ENCODE measurements at places on chromosomes 12 and 14. TPM values are rescaled to one million over a fixed set of nuclear protein-coding genes. Genes with fewer than 3 reads are reported as not detected.

GRCh38 chr12:49037111-49037946 lies 18.8 kb upstream of the PRKAG1 start:
- no peak for DNase-seq

DNA sequence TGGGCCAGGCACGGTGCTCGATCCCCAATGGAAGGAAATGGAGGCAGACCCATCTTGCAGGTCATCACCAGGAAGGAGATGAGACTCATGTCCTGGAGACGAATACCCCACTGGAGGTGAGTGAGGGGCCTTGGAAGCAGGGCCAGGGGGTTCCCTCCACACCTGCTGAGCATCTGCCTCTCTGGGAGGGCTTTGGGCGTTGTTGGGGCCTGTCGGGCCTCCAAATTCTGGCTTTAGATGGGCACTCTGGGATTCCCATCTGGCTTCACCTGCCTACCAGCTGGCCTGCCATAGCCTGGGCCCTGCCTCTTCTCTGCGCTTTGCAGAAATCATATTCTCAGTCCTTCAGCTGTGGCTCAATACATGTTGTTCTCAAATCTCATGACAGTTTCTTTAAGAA lies 13.9 kb downstream of the RTL1 start:
- DNase-seq: no peak

DNA sequence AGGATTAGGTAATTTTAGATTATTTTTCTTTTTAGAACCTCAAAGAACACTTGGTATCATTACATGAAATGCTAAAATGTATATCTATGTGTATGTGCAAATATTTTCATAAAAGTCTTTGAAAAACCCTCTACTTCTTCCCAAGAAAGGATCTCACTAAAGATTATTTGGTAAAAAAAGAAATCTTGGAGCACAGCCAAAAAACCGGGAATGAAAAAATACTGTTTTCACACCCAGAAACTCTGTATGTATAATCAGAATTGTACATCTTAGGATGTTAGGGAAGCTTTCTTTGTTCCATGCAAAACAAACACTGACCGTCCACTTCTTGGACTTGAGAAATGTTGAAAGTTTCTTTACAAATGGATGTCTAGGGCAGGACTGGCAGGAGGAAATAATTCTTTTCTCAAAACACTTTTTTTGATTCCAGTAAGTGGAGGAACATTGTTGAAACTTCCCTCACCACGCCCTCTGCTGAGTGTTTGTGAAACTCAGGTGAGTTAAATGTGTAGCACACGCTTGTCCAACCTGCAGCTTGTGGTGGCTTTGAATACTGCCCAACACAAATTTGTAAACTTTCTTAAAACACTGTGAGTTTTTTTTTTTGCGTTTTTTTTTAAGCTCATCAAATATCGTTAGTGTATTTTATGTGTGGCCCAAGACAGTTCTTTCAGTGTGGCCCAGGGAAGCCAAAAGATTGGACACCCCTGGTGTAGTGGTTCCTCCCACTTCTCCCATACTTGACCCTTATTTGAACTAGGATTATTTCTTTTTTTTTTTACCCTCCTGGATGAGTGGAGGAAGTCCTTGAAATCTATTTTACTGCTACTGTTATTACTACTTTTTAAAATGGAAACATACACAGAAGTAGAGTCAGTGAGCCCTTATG lies 26.6 kb downstream of the FBXO34 start:
- no peak for DNase-seq

- DNase-seq: peak; percentile 67
Measured at GRCh38 chr12:120468325-120468820, 1.2 kb downstream of the SRSF9 start.

DNA sequence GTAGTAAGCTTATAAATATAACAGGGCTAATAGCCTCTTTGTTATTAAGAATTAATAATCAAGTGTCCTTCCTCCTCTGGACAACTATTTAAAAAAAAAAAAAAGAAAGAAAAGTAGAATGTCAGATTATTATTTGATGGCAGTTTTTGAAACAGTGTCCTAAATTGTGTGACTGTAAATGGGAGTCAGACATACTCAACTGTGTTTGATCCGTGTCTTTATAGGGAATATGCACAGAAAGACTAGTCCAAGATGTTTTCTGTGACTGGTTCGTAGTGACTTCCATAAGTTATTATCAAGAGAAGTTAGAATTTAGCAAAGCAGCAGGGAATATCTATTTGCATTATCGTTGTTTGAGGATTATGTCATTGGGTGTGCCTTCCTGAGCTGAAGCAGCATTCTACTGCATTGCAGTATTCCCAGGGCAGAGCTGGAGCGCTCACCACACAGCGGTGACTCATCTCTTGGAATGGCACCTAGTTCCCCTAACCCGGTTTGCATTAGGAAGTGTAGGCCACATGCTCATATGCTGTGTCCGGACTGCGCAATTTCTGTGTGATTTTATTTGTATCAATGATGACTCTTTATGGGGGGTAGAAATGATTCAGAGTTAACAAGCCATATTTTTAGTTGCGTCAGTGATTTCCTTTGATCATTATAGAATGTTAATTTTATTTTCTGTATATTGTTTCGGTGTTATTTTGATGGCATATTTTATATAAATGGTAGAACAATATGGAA lies 7.9 kb downstream of the DYNC1H1 start:
- no peak for DNase-seq

DNA sequence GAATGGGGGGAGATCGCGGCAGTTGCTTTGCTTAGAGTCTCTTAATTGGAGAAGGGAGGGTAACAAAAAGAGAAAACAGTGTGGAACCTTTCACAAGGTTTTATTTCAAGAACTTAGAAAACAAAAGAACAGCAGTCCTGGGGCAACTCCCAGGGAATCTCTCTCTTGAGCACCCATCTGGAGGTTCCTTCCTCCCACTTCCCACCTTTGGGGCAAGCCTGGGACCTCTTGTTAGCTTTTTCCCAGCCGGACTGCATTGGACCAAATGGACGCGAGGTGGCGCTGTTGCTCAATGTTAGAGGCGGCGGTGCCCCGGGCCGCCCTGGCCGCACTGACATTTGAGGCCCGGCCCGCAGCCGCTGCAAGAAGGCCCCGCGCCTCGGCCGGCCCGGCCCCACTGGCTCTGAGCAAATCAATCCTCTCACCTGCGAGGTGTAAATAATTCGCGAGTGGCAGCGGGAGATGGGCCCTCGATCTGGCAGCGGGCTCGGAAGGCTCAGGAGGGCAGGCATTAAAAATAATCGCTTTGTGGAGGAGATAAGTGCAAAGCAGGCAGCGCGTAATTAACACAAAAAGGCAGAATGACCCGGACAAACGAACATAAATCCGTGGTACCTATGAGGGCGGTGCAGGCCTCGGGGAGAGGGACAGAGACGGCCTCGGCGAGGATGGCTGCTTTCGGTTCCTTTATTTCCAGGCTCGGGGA lies 2.8 kb upstream of the HOXC8 start:
- DNase-seq: peak; percentile 96

GRCh38 chr12:79000501-79000900 lies 135.9 kb downstream of the SYT1 start:
- no peak for DNase-seq

DNA sequence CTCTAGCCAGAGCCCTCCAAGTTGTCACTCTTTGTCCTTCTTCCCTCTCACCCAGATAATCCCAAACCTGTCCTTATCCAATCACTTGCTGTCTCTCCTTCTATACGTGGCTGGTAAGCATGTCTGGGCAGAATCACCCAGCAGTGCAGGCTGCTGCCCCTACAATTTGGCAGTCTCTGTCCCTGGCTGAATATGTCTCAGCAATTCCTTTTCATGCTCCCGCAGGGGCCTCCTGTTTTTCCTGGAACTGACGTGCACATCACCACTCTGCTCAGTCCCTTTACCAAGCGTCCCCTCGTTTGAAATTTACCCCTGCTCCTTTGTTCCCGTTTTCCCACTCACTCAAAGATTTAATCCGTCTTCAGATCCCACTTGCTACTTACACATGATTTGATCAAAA lies 80.0 kb downstream of the ST8SIA1 start:
- no peak for DNase-seq

GRCh38 chr12:76445462-76445861 lies 97.2 kb upstream of the BBS10 start:
- no peak for DNase-seq

GRCh38 chr12:94025756-94026155 lies 122.6 kb upstream of the PLXNC1 start:
- no peak for DNase-seq

GRCh38 chr14:65042731-65043372 lies 56.2 kb downstream of the FNTB start:
- no peak for DNase-seq

DNA sequence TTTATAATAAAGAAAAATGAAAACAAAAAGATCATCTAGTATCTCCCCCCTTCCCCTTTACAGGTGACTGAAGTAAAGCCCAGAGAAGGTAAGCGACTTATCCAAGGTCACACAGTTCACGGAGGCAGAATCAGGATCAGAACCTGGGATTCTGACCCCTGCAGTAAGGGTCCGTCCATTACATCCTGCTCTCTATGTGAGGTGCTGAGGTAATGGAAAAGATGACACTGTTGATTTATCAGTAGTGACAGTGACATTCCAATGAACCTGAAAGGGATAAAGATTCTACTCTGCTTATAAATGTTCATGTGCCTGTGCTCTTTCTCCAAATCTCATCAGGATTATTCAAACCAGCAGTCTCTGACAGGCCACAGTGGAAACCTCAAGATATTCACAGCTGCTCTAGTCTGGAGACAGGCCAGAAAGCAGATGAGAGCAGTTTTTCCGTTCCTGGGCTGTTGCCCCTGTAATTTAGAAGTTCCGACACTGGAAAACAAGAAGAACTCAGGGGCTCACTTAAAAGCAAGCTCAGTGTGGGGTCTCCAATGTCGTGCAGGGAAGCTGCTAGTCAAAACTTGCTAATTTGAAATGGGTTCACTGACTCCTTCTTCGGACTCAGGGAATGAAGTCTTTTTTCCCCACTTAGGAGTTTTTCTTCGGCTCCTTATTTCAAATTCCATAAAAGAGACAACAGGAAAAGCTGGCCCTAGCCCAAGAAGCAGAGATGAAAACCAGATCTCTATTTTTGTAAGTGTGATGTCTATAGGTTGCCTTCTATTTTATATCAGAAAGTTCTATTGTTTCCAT lies 131.8 kb upstream of the EEA1 start:
- DNase-seq: no peak

DNA sequence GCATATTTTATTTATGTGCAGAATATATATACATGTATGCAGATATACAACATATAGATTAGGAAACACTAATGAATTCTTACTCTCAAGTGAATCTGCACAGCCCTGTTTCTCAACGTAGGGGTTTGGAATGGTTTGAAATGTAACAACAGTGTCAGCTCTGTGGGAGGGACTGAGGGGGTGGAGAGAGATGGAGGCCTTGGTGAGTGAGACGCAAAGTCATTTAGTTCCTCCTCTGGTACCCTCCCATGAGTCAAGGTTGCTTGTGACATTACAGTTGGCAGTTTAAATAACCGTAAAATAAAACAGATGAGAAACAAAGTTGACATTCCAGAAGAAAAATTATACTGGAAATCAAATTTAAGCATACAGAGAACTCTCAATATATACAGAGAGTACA lies 313.0 kb upstream of the PRKD1 start:
- no peak for DNase-seq

DNA sequence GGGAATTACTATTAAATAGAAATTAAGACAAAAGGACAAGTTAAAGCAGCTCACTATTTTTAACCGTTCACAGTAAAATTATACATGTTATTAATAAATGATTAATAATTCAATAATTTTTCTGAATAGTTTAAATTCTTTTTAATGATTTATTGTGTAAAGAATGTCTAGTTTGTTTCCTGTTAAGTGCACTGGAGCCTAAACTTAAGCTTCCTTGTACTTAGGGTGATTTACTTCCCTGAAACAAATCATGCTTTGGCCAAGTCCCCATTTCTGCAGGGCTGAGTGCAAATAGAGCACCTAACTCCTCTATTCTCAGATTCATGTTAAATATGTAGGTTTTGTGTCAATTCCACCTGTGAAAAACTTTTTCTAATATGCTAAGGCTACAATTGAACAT lies 188.9 kb upstream of the PDZRN4 start:
- DNase-seq: no peak

DNA sequence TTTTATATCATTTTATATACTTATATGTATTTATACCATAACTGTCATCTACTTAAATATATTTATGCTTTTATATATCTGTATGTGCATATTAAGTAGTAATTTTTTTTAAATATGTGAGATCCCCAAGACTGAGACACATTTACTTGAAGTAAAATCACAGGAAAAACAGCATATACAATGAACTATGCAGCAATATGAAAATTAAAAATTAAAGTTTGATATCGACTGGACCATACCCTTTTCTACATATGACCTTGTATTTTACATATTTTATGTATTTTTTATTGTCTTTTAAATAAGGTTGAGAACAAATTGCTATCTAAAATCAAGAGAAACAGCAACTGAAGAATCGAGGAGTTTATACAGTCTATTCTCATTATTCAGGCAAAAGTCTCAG lies 50.0 kb downstream of the TSPAN19 start:
- DNase-seq: no peak

GRCh38 chr12:47851303-47851952 lies 31.7 kb upstream of the HDAC7 start:
- DNase-seq: no peak

GRCh38 chr12:3355378-3355900 lies 135.6 kb upstream of the PRMT8 start:
- DNase-seq: no peak

- no peak for DNase-seq
Measured at GRCh38 chr12:30719060-30719459, 23.4 kb upstream of the IPO8 start.

DNA sequence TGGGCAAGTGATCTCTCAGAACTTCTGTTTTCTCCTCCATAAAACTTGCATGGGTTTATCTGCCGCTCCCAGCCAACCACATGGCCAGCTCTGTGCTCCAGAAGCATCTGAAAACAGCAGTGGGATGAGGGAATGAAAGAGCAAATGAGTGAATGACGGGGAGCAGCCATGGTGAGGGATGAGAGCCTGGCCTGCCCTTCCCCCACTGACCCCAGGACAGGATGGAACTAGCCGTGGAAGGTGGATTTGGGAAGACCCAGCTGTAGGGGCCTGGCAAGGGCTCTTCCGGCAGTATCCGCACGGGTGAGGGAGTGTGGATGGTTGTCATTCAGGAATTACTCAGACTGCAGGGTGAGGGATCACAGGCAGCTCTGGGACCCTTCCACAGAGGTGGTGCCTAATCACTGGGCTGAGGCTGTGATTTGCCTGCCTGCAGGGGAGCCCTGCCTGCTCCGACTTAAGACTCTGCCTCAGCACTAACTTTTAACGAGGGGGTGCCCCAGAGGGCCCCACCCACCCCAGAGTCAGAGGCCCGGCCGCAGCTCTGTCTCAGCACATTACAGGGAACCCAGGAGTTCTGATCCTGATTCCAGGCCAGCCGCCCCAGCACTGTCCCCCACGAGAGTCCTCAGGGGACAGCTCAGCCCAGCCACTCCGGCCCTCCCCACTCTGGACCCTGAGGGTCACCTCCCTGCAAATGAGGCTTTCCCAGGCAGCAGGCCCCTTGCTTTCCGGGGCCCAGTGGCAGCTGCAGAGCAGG lies 136.8 kb upstream of the C14orf180 start:
- no peak for DNase-seq

Gene TNS2
- total RNA-seq: 0.28 TPM

Gene SPSB2
- total RNA-seq: 6.6 TPM

Gene A2M
- total RNA-seq: 0.03 TPM

Gene FAM90A1
- not detected for total RNA-seq

Gene CD4
- total RNA-seq: 2.5 TPM

Gene DRAM1
- total RNA-seq: 1.2 TPM

Gene PPP4R4
- 25.5 TPM for total RNA-seq

Gene SLC17A8
- not detected for total RNA-seq

Gene KMT2D
- 31.3 TPM for total RNA-seq
